ENCODE measurements at places on chromosomes 13 and 19. TPM values are rescaled to one million over a fixed set of nuclear protein-coding genes. Genes with fewer than 3 reads are reported as not detected.

The REXO1 gene
- total RNA-seq: 8.0 TPM

The JSRP1 gene
- not detected for total RNA-seq

The UPK1A gene
- total RNA-seq: not detected

The CGB5 gene
- total RNA-seq: not detected

The DCLK1 gene
- 1.2 TPM for total RNA-seq

The SIGLECL1 gene
- not detected for total RNA-seq

The ZNF543 gene
- total RNA-seq: 2.0 TPM

The TRIM28 gene
- total RNA-seq: 262 TPM

The CLEC4M gene
- total RNA-seq: not detected

The SEMA6B gene
- total RNA-seq: 0.53 TPM

The CD22 gene
- total RNA-seq: 1.4 TPM

The SOHLH2 gene
- not detected for total RNA-seq

The ZNF566 gene
- total RNA-seq: 3.0 TPM

The S1PR4 gene
- total RNA-seq: not detected

The ZNF613 gene
- 3.7 TPM for total RNA-seq
